ENCODE measurements at places on chromosomes 1 and 21. TPM values are rescaled to one million over a fixed set of nuclear protein-coding genes. Genes with fewer than 3 reads are reported as not detected.

AMPD1 gene
- not detected for total RNA-seq

PM20D1 gene
- total RNA-seq, result not detected

OR14K1 gene
- total RNA-seq, result not detected

MX1 gene
- 35.7 TPM for total RNA-seq

CASZ1 gene
- total RNA-seq, result 0.50 TPM

AJAP1 gene
- under 0.01 TPM for total RNA-seq

C1orf87 gene
- under 0.01 TPM for total RNA-seq

LCE1D gene
- not detected for total RNA-seq

PROK1 gene
- total RNA-seq, result not detected

- no peak for DNase-seq
Measured at GRCh38 chr1:81889166-81889565, 88.4 kb downstream of the ADGRL2 start.

DNA sequence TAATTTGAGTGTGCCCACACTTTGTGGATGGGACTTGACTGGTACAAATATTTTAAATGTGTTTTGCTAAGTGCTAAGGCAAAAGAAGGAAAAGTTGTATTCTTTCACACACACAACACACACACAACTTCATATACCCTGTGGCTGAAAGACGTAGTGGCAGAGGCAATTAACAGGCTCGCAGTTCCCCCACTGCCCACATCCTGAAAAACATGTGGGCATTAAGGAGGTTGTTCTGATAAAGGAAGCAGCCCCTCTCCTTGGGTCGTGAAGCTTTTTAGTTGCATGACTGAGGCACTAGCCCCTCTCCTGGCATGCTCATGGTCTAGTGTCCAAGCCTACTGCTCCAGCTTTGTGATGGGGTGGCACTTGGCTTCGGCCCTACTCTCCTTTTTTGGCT, 14.3 kb upstream of the ADAM30 start:
- no peak for DNase-seq

DNA sequence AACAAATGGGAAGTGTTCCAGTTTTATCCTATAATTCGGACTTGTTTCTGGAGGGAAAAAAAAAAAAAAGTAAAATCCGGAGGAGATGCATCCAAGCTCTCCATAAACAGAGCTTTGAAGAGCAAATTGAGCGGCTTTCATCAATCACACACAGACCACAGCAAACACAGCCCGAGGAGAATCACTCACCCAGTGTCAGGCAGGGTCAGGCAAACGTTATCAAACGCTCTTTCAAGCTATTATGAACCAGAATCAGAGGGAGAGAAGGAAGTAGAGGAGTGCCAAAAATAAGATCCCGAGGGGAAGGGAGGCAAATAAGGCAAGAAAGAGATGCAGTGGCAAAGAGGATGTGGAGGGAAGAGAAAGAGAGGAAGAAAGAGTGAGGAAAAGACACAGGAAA, 188.3 kb upstream of the CAMK1G start:
- no peak for DNase-seq

GRCh38 chr1:60034999-60035398, 38.6 kb downstream of the C1orf87 start:
- no peak for DNase-seq

- DNase-seq, result no peak
Measured at GRCh38 chr1:44032170-44032790, 1.0 kb upstream of the SLC6A9 start.

DNA sequence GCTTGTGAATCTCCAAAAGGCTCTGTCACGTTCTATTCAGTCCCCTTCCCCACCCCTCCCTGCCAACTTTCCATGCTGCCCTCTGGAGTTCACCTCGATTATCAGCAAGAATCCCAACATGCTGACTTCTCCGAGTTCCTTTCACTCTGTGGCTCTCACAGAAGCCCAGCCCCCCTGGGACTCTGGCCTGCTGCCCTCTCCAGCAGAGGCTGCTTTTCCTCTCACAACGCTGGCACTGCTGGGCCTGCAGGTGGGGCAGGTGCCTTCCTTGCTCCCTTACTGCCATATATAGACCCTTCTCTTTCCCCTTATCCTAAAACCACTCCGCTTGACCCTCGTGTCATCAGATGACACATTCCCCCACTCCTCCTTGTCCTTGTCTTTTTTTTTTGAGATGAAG, 10.2 kb upstream of the RNF186 start:
- DNase-seq, result no peak

GRCh38 chr1:241934201-241934848, 23.2 kb upstream of the BECN2 start:
- DNase-seq, result peak; percentile 19

DNA sequence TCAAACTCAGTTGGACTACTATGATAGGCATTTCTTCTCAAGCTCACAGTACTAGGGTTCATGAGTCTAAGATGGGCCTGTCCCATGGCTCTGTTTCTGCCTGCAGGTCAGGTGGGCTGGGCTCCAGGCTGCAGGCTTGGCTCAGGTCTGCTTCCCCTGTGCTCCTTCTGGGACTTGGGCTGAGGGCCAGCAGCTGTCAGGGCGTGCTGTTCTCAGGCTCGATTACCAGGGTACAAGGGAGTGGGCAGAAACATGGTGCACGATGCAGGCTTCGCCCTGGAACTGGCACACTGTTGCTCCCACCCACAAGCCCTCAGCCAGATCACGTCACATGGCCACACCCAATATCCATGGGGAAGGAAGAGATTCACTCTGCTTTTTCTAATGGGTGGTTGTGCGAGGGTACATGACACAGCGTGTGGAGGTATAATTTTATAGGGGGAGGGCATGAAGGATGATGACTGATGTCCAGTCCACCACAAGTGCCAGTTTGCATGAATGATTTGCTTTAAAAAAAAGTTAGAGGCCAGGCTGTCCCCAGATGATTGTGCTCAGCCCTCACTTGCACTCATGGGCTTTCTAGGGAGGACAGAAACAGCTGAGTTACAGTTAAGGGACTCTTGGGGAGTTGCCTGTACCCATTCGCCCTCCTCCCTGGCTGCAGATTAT, 118.0 kb downstream of the ACTL8 start:
- DNase-seq, result no peak

DNA sequence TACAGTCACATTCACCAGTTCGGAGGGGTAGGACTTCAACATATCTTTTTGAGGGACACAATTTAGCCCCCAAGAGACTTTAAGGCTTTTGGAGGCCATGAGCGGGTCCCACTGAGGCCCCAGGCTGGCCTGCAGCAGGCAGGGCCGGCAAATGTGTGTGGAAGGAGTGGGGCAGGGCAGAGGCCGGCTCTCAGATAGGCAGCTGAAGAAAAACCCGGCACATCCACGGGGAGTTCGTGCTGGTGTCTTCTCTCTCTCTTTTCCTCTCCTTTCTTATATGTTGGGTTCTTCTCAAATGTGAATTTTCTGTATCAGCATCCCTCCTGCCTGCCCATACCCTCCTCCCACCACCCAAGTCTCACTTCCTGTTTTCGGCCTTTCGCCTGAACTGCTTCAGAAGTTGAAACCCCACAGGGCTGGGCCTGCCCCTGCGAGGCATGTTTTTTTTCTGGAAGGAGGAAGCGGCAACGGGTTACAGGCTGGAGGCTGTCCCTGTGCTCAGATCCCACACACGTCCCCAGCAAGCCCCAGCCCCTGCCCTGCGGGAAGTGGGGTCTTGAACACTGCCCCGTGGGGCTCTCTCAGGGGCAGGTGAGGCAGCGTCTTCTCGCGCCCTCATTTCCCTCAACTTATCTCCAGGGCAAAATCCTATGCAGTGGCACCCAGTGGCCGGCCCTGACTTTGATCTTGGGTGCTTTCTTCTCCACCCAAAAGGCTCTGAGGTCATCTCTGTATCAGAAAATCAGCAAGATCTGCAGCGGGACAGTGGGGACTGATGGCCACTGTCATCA, 9.7 kb upstream of the UMODL1 start:
- no peak for DNase-seq
